Activated CD4-positive, alpha-beta T cell treated with anti-CD3 and anti-CD28 coated beads, Interleukin-2, amount 50 U/mL, for 48 hours (primary cell): ENCODE measurements at places on chromosomes 5 and 9.

- peak; percentile 98 for DNase-seq
Measured at GRCh38 chr5:61331407-61332357, at the start of gene ZSWIM6. TSS of gene ZSWIM6 (plus strand) at chr5:61332258. CDS start at chr5:61332273, 15 bp downstream.

DNA sequence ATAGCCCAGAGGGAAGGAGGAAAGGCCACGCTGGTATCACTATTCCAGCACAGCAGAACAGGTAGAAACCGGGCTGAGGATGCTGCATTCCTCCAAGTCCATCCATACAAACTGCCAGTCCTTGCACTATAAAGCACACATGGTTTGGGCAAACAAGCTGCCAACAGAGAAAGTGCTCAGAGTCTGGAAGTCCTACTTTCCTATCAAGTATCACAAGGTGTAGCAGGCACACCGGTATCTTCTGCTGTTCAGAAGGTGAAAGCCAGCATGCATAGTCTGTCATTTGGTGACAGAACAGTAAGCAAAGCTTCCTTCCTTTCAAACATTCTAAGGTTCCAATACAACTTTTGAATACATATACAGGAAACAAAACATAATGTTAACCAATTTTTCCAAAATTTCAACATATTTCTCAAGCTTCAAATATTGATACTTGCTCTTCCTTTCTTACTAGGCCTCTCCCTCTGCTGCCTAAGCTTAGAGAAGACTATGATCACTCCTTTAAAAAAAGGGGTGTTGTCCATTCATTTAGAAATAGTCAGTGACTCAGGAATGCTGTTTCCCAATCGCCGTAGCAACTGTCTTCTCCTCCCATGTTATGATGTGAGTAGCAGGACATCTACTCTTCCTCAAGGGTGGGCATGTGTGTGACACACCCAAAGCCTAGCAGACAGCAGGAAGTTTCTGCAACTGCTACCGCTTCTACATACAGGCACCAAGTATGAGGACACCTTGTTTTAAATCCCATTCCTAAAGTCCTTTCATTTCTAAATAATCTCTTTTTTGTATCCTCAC lies 14.7 kb downstream of the DIAPH1 start:
- DNase-seq = no peak

GRCh38 chr5:34914671-34915138 lies 599 bp downstream of the RAD1 start:
- DNase-seq = no peak

DNA sequence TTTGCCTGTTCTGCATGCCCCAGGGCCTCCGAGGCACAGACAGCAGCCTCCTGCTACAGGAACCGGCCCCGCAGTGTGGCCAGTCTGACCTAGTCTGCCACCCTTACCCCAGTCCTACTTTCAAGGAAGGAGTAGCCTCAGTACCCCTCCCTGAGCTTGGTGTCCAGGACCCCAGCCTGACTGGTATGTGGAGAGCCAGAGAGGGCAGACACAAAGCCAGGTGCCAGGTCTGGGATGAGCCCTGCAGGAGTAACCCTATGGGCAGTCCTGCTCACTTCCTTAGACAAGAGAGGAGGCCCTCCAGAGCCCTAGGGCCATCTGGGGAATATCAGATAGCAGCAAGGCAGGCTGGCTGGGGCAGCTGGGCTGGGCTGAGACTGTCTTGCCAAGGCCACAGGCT lies 67.8 kb downstream of the NRG2 start:
- DNase-seq = no peak

GRCh38 chr9:21096172-21096900 lies 18.6 kb upstream of the IFNB1 start:
- peak; percentile 28 for DNase-seq

GRCh38 chr5:80959768-80960442 lies at the start of gene RASGRF2:
TSS of gene RASGRF2 (plus strand) at chr5:80960363. CDS start at chr5:80960739, 376 bp downstream.
- peak; percentile 56 for DNase-seq

DNA sequence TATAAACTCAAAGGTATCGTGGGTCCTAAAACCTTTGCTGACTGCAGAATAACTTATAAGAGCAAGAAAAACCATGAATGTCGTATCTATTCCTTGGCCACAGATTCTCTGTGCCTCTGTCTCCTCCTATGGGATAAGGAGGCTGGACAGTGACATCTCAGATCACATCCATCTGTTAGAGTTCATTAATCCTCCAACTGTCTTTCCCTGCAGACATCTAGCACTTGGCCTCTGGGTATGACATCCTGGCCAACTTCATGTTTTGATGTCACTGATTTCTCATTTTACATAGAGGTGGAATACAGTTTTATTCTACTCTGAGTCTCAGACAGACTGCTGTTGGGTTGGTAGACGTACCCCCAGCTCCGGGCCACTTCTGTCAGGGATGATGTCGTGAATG lies 86.2 kb downstream of the OTULIN start:
- no peak for DNase-seq
